Activated T-helper 2 cell treated with anti-CD3 and anti-CD28 coated beads, Interferon-gamma antibody, Interleukin-2, Interleukin-4, amounts not matched to agents 10 μg/mL and 5 μg/mL and 100 μg/mL, durations not matched to agents 14 hours and 24 hours and 36 hours (primary cell): ENCODE measurements at places on chromosomes 1 and 21.

GRCh38 chr21:29719521-29719920 lies 220.3 kb downstream of the GRIK1 start:
- no peaks in the 10 kb centered on the region for H3K4me1 ChIP-seq
- H3K27ac ChIP-seq = no peak overlapping the region
- H3K36me3 ChIP-seq = no peaks in the 10 kb centered on the region
- DNase-seq = no peak

- H3K4me3 ChIP-seq = no peak overlapping the region
- peaks cover 3% of the 10 kb centered on the region for H3K4me1 ChIP-seq
- DNase-seq = no peak
- peak overlapping the region; percentile 11 for H3K27ac ChIP-seq
- no peaks in the 10 kb centered on the region for H3K36me3 ChIP-seq
Observed at GRCh38 chr1:21852282-21853130, 40.4 kb downstream of the LDLRAD2 start.

DNA sequence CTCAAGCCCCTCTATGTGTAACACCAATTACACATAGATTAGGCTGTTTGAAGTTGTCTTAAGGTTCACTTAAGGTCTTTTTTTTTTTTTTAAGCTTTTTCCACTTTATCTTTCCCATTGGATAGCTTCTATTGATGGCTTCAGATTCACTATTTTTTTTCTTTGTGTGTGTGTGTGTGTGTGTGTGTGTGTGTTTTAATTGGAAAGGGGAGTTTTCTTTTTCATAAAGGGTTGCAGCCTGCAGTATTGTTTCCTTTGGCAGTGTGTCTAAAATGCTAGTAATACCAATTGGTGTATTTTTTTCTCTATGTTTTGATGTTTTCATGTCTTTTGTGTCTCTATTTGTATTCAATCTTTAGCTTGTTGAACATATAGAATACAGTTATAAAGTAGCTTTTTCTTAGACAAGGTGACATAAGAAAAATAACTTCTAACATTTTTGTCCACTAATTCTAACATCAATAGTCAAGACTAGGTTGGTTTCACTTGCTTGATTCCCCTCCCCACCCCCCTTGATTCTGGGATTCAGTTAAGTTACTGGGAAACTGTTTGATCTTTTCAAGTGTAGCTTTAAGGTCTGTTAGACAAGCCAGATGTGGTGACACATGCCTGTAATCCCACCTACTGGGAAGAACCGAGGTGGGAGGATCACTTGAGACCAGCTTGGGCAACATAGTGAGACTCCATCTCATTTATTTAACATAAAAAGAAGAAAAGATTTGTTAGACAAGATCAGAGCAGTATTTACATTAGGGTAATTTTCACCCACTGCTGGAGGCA lies 21.4 kb downstream of the PRRC2C start:
- H3K27ac ChIP-seq = peak overlapping the region; percentile 5
- peaks cover 63% of the 10 kb centered on the region for H3K4me1 ChIP-seq
- no peak overlapping the region for H3K4me3 ChIP-seq
- peaks cover 32% of the 10 kb centered on the region for H3K36me3 ChIP-seq
- H3K27me3 ChIP-seq = no peaks in the 10 kb centered on the region

GRCh38 chr1:3750741-3751140 lies 1.5 kb upstream of the CCDC27 start:
- H3K27me3 ChIP-seq = no peaks in the 10 kb centered on the region
- peaks cover 9% of the 10 kb centered on the region for H3K4me1 ChIP-seq
- no peak overlapping the region for H3K4me3 ChIP-seq

GRCh38 chr1:55375617-55376258 lies 160.6 kb upstream of the USP24 start:
- no peaks in the 10 kb centered on the region for H3K27me3 ChIP-seq
- H3K27ac ChIP-seq = no peak overlapping the region
- no peak for DNase-seq
- no peaks in the 10 kb centered on the region for H3K36me3 ChIP-seq
- H3K4me1 ChIP-seq = no peaks in the 10 kb centered on the region

- H3K4me3 ChIP-seq = no peak overlapping the region
- H3K27me3 ChIP-seq = peaks cover 5% of the 10 kb centered on the region
- no peaks in the 10 kb centered on the region for H3K4me1 ChIP-seq
- DNase-seq = no peak
- no peak overlapping the region for H3K27ac ChIP-seq
- no peaks in the 10 kb centered on the region for H3K36me3 ChIP-seq
Observed at GRCh38 chr1:201094832-201095231, 17.4 kb downstream of the CACNA1S start.

GRCh38 chr1:201676197-201676596 lies 137.3 kb downstream of the NAV1 start:
- H3K4me3 ChIP-seq = no peak overlapping the region
- DNase-seq = no peak
- no peaks in the 10 kb centered on the region for H3K4me1 ChIP-seq
- H3K27ac ChIP-seq = no peak overlapping the region
- H3K27me3 ChIP-seq = peaks cover 12% of the 10 kb centered on the region
- H3K36me3 ChIP-seq = no peaks in the 10 kb centered on the region

DNA sequence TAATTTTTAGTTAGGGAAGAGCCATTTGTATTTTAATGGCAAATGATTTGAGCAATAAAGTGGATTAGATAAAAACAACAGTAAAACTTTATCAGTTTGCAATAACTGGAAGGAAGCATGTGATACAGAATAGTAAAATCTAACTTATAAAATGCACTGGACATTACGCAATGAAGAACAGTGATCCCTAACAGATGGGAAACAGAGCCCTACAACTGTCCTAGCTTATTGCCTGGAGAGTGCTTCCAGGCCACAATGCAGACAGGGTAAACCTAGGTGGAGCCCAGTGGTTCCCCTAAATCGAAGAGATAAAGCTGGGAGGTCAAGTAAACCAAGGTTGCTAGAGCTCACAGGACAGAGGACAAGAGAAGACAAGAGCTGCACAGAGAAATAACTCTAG lies 7.0 kb downstream of the OMA1 start:
- no peak overlapping the region for H3K4me3 ChIP-seq
- no peaks in the 10 kb centered on the region for H3K27me3 ChIP-seq
- H3K27ac ChIP-seq = no peak overlapping the region

DNA sequence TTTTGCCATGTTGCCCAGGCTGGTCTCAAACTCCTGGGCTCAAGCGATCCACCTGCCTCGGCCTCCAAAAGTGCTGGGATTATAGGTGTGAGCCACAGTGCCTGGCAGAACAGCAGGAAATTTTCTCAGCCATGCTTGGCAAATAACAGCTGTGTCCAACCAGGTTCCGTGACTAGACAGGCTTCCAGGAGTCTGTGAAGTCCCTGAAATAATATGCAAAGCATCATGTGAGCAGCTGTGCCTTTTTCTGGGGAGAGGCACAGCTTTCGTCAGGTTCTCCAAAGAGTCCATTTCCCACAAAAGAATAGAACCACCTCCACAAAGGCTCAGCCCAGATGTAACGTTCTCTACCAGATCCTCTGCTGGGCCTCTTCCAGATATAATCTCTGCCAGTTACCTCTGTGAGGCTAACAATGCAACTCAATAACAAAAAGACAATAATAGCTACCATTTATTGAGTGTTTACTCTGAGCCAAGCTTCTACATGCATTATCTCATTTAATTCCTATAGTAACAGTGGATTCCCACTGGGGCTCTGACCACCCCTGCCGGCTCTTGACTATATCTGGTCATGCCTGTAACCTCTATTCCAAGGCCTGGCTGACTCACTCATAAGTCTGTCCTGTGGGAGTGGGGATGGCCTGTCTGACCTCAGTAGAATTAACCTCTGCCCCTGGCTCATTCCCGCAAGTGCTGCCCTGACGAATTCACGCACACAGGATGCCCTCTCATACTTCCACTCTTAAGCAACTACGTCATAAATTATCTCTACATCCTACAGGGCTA lies 4.0 kb upstream of the NKAIN1 start:
- H3K27me3 ChIP-seq = peaks cover 25% of the 10 kb centered on the region
- H3K4me1 ChIP-seq = peaks cover 10% of the 10 kb centered on the region
- no peak overlapping the region for H3K27ac ChIP-seq
- H3K4me3 ChIP-seq = no peak overlapping the region
- DNase-seq = no peak
- H3K36me3 ChIP-seq = no peaks in the 10 kb centered on the region

DNA sequence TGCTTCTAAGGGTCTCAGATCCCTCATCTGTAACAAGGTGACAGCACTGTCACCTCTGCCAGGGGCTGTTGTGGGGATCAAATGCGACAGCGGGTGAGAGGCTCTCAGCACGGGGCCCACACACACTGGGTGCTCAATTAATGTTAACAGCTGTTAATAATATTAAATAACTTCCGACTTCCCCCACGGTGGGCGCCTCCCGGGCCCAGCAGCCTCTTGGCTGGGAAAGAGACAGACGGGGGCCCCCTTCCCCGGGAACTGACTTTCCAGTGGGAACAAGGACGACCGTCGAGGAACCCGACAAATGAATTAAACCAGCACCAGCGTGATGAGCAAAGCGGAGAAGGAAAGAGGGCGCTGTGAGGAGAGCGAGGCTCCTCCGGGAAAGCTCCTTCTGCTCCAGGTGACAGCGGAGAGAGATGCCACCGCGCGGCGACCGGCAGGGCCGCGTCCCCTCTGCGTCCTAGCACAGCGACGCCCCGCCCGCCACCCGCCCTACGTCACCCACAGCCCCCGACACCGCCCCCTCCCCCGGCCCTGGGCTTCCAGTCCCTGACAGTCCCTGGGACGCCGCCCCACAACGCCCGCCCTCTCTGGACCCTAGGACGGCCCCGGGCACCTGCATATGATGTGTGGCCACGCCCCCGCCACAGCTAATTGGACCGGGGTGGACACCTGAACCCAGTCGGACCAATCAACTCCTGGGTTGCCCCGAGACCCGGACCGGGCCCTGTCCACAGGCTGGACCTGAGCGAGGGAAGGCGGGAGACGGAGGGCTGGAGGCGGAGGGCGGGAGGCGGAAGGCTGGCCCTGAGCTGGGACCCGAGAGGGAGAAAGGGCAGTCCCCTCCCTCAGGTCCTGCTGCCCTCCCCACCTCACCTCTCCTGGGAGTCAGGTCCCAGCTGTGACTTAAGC lies 38.2 kb downstream of the MATN1 start:
- H3K4me1 ChIP-seq = no peaks in the 10 kb centered on the region
- H3K27ac ChIP-seq = no peak overlapping the region
- H3K27me3 ChIP-seq = peaks cover 50% of the 10 kb centered on the region
- no peaks in the 10 kb centered on the region for H3K36me3 ChIP-seq
- no peak for DNase-seq

GRCh38 chr1:93695411-93696005 lies 13.9 kb upstream of the BCAR3 start:
- no peaks in the 10 kb centered on the region for H3K27me3 ChIP-seq
- H3K27ac ChIP-seq = no peak overlapping the region
- no peak for DNase-seq
- no peak overlapping the region for H3K4me3 ChIP-seq

DNA sequence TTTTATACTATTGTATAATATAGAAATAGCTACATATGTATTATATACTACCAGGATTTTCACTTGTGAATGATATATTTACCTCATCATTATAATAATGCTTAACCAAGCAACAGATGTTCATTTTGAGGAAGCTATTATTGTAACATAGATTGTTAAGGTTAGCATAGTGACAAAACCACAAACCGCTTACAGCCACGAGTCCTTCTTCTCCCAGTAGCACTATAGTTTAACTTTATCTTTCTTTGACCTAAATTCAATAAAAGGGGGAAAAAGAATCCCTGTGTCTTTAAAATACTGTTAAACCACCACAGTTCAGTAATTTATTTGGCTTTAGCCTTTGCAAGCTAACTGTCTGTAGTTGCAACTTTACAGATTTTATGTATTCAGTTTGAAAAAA lies 1039.4 kb upstream of the B3GALT2 start:
- no peak overlapping the region for H3K27ac ChIP-seq
- H3K4me1 ChIP-seq = peaks cover 3% of the 10 kb centered on the region
- no peaks in the 10 kb centered on the region for H3K36me3 ChIP-seq
- H3K27me3 ChIP-seq = no peaks in the 10 kb centered on the region
- H3K4me3 ChIP-seq = no peak overlapping the region

DNA sequence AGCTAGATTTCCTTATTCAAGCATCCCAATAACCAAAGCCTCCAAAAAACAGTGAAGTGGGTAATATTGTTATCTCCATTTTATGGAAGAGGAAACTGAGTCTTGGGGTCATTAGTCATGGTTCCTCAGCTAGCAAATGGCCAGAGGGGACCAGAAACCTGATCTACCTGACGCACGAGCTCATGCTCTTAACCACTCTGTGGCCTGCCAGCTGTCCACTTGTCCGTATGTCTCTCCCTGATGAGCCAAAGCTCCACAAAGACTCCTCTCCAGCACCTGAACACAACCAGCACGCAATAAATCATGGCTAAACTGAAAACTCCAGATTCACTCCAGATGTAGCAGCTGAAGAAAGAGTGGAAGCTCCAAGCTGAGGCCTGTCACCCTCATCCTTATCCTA lies 5.8 kb downstream of the CAPN8 start:
- H3K36me3 ChIP-seq = no peaks in the 10 kb centered on the region
- no peak overlapping the region for H3K4me3 ChIP-seq
- H3K27me3 ChIP-seq = peaks cover 13% of the 10 kb centered on the region
- no peak overlapping the region for H3K27ac ChIP-seq
- no peak for DNase-seq

- H3K27ac ChIP-seq = no peak overlapping the region
- peaks cover 25% of the 10 kb centered on the region for H3K4me1 ChIP-seq
- H3K36me3 ChIP-seq = peaks cover 18% of the 10 kb centered on the region
- peak overlapping the region; percentile 81 for H3K4me3 ChIP-seq
- no peaks in the 10 kb centered on the region for H3K27me3 ChIP-seq
Observed at GRCh38 chr1:155324717-155325602, 4.3 kb downstream of the RUSC1 start.

DNA sequence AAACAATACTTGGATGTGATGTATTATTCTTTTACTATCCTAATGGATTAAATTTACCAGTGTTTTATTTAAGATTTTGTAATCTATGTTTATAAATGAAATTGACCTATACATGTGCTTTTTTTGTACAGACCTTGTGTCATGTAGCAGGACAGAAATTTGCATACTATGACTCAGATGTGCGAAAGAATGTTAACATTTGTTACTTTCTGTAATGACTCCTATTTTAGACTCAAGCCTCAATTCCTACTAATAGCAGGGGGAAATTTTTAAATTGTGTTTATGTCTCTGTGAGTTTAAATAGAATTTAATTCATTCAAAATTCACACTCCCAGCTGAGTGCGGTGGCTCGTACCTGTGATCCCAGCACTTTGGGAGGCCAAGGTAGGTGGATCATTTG lies 21.8 kb upstream of the RIMKLA start:
- H3K36me3 ChIP-seq = no peaks in the 10 kb centered on the region
- no peak overlapping the region for H3K27ac ChIP-seq
- no peak overlapping the region for H3K4me3 ChIP-seq
- no peak for DNase-seq

- H3K27me3 ChIP-seq = no peaks in the 10 kb centered on the region
- DNase-seq = no peak
- no peaks in the 10 kb centered on the region for H3K4me1 ChIP-seq
- peaks cover 14% of the 10 kb centered on the region for H3K36me3 ChIP-seq
- no peak overlapping the region for H3K27ac ChIP-seq
Observed at GRCh38 chr21:43764576-43765495, 11.3 kb downstream of the CSTB start.

DNA sequence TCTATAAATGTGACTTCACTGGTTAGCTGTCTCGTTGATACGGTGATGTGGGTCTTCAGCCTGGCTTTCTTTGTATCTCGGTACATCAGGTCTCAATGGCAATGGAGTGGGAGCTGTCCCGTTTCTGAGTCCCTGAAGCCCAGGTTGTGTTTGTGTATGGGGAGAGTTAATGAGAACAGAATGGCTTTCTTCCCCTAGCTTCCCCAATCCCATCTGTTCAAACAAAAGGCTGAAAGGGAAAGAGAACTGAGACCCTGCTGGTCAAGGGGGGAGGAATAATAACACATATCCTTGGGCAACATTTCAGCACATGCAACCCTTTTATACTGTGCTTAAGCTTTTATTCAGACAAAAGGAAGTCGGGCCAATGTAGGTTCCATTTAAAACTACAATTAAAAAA lies 28.4 kb upstream of the CASQ2 start:
- no peak overlapping the region for H3K27ac ChIP-seq
- H3K27me3 ChIP-seq = peaks cover 10% of the 10 kb centered on the region
- no peaks in the 10 kb centered on the region for H3K36me3 ChIP-seq
- H3K4me1 ChIP-seq = no peaks in the 10 kb centered on the region
